ENCODE measurements at places on chromosomes 1 and 21.

DNA sequence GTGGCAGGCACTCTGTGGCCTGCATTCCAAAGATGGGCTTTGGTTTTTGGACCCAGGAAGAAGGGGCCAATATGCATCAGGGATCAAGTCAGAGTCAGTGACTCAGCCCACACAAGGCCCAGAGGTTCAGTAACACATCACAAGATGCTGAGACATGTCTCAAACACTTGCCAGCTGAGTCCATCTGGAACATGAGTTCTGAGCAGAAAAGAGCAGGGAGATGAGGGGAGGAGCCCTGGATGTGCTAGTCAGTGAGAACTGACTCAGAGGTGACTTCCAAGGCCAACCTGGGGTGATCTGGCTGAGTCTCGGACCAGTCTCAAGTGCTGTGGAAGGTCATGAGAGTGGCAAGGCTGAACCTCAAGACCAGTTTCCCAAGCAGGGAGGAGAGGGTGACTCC lies 150.1 kb downstream of the CDC7 start:
- no peak for DNase-seq
- peaks cover 5% of the 10 kb centered on the region for H3K27me3 ChIP-seq
- no peaks in the 10 kb centered on the region for H3K36me3 ChIP-seq

DNA sequence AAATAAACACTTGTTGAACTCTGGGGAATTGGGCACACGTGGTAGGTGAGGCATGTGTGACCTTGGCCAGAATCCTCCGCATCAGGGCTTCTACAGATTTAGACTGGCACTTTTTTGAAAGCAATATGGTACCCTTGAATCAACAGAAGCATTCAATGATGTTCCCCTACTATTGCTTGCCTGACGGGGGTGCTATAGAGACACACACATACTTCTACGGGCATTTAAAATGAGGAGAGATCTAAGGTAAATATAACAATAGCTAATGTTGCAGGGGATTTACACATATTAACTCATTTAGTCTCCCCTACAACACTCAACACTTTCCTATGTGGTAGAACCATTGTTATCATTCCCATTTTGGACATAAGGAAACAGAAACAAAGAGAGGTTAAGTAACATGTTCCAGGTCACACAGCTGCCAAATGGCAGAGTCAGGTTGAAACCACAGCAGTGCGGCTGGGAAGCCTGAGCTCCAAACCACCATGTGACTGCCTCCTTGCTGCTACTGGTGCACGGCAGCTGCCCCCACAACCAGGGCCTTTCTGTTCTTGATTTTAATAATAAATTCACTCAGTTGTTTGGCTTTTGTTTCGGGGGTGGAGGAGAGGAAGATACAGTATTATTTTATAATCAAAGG lies 147.4 kb downstream of the ZNF281 start:
- H3K27me3 ChIP-seq = no peaks in the 10 kb centered on the region
- H3K4me1 ChIP-seq = peaks cover 12% of the 10 kb centered on the region
- H3K36me3 ChIP-seq = no peaks in the 10 kb centered on the region
- no peak overlapping the region for H3K27ac ChIP-seq
- no peak overlapping the region for H3K4me3 ChIP-seq
- no peak for DNase-seq

GRCh38 chr1:41784531-41785274 lies 134.0 kb downstream of the HIVEP3 start:
- DNase-seq = no peak
- peaks cover 6% of the 10 kb centered on the region for H3K4me1 ChIP-seq
- no peak overlapping the region for H3K27ac ChIP-seq
- no peak overlapping the region for H3K4me3 ChIP-seq
- H3K27me3 ChIP-seq = peaks cover 41% of the 10 kb centered on the region

- H3K36me3 ChIP-seq = no peaks in the 10 kb centered on the region
- H3K4me1 ChIP-seq = no peaks in the 10 kb centered on the region
- no peak overlapping the region for H3K4me3 ChIP-seq
- H3K27me3 ChIP-seq = peaks cover 14% of the 10 kb centered on the region
- no peak overlapping the region for H3K27ac ChIP-seq
- no peak for DNase-seq
Observed at GRCh38 chr1:240020871-240021270, 70.8 kb upstream of the FMN2 start.

GRCh38 chr21:33101300-33101911 lies 31.5 kb downstream of the OLIG1 start:
- no peak for DNase-seq
- no peak overlapping the region for H3K4me3 ChIP-seq
- H3K27ac ChIP-seq = no peak overlapping the region
- H3K4me1 ChIP-seq = no peaks in the 10 kb centered on the region
- H3K36me3 ChIP-seq = no peaks in the 10 kb centered on the region

DNA sequence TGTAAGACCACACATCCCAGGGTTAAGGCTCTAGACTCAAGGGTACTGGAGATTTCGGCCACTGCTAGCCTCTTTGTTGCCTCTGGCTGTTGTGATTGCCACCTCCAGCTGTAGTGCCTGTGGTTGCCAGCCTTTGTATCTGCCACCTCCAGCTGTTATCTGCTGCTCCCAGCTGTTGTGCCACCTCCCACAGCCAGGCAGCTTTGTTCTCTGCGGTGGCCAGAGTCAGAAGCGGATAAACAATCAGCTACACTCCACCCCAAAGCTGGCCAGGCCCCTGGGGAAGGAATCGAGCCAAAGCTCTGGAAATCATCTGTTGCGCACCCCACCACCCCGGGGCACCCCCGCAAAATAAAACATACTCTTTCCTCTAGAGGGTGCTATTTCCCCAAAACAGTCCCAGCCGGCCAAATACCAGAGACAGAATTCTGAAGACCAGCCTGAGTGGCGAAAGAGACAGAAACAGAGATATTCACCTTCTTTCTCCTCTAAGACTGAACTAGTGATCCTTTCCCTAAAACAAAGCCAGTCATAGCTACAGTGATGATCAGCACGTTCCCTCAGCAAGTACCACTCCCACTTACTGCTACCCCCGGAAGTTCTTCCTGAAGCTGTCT lies 14.8 kb upstream of the PIGM start:
- H3K4me3 ChIP-seq = peak overlapping the region; percentile 11
- no peak for DNase-seq
- peaks cover 15% of the 10 kb centered on the region for H3K4me1 ChIP-seq
- peaks cover 23% of the 10 kb centered on the region for H3K27me3 ChIP-seq

- no peaks in the 10 kb centered on the region for H3K27me3 ChIP-seq
- H3K4me3 ChIP-seq = no peak overlapping the region
- DNase-seq = no peak
- H3K4me1 ChIP-seq = peaks cover 13% of the 10 kb centered on the region
- peak overlapping the region; percentile 70 for H3K27ac ChIP-seq
Observed at GRCh38 chr1:223106856-223107255, 36.2 kb downstream of the TLR5 start.

All from mesothelial cell of epicardium (in vitro differentiated cells).